CD4-positive, alpha-beta T cell treated with Interleukin-6 at 100 ng/mL for 8 hours (primary cell): ENCODE measurements at places on chromosomes 5 and 9.

DNA sequence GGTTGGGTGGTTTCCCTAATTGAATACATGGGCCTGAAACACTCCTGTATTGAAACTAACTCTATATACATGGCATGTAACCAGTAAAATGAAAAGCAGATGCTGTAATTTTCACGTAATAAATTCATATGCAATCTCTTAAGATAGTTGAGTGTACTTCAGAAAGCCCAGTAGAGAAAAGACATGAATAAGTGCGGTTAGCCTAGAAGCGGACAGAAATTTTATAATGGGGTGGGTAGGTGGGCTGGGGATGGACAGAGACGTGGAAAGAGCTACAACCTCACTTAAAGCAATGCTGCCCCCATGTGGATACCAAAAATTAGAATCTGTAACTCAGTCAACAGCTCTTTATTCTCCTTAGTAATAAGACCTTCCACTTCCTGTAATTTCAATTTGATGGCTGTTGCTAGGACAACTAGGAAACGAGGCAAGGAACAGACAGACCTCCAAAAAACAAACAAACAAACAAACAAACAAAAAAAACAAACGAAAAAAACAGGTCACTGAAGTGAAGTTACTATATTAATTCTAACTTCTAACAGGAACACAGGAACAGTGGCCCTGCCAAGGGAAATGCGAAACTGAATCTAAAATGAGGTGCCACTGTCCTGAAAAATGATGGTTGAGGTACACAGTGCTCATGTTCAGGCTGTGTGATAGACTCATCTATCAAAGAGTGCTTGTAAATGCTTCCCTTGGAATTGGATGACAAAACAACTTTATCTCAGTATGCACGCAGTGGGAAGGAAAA is 103.4 kb upstream of the GNA14 start:
- DNase-seq = peak; percentile 11

GRCh38 chr9:122954253-122954691 is 13.5 kb downstream of the RABGAP1 start:
- DNase-seq = no peak

DNA sequence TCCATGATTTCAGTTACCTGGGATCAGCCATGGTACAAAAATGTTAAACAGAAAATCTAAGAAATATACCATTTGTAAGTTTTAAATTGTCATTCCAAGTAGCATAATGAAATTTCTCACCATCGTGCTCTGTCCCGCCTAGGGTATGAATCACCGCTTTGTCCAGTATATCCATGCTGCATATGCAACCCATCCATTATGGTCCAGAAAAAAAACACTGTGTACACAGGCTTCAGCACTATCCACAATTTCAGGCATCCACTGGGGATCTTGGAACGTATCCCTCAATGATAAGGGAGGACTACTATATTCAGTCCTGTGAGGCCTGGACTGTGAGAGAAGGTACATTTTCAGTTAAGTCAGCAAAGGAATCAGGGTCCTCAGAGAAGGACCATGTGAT is 37.6 kb upstream of the HNRNPA0 start:
- no peak for DNase-seq

DNA sequence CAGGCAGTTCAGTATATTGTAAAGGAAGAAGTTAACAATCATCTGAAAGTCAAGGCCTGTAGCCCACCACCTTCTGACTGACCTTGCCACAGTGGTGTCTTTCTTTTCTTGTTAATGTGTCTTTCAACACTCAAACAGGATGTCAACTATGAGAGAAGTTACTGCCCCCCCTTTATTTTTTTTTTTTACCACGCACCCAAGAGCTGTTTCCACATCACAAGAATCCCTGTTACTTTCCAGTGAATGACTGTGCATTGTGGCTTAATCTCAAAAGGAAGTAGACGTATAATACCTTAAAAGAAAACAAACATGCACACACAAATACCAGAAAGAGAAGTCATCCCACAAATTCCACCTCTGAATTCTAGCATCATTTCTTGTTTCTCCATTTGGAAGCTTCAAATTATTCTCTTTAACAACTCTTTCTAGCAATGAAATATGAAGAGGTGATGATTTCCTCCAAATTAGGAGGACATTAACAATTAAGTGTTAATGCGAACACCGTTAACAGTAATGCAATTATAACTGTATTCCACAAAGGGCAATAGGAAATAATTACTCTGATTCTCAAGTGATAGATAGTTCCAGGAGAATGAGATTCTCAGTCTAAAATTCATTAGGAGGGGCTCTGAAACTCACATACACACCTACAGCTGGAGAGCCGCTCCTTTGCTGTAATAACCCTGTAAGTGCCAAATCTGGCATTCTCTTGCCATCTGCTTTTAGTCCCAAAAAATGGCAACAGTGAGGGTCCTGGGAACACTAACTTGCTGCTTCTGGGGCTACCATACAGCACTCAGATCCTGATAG is 201.0 kb downstream of the EFNA5 start:
- no peak for DNase-seq

- DNase-seq = no peak
Measured at GRCh38 chr9:134348404-134349155, 22.3 kb downstream of the RXRA start.

GRCh38 chr5:173383711-173384110 is 55.5 kb upstream of the STC2 start:
- DNase-seq = no peak

DNA sequence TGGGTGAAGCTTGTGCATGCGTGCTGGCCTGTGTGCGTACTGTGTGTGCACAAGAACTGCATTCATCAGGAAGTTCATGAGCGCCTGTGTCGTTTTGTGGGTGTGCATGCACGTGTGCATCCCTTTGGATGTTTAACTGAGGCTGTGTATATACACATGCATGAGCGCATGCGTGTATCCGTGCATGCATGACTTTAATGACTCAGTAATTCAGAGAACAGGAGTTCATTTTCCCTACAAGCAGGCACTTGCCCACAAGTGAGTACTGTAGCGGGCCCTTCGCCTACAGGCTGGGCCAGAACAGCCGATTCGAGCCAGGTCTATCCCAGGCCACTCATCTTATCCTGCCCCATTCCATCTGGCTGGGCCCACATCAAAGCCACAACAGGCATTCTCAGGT is 29.8 kb downstream of the CORO2A start:
- no peak for DNase-seq

DNA sequence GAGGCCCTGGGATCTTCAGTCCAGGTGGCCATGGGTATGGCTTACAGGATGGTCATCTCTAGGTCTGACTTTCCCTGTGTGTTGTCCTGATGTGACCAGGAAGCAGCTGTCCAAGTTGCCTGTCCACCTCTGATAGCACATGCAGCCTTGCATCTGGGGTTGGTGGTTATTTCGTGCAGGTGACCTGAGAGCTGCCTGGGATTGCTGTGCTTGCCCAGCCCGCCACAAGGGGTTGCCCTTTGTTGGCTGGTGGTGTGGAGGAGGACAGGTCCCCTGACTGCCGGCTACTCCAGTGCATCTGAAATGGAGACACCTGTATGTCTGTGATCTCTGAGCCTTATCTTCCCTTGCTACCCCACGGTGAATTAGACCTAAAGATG is 212.6 kb downstream of the ARHGAP26 start:
- no peak for DNase-seq

DNA sequence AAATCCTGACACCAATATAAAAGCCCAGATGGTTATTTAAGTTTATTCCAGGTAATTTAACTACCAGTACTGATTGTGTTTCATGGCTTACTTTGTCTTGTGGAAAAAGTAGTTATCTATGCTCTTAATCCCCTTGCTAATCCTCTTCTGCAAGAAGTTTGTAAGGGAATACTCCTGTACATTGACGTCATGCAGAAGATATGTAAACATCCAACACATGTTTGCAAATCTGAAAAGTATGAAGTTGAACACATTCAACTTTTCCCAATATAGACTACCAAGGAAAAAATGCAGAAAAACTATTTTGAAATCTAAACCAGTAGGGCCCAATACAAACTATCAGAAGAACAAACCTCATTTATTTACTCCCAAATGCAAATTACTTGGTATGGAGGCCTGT is 56.3 kb upstream of the ELL2 start:
- DNase-seq = no peak

GRCh38 chr9:126372716-126373115 is 46.1 kb downstream of the MVB12B start:
- DNase-seq = no peak

DNA sequence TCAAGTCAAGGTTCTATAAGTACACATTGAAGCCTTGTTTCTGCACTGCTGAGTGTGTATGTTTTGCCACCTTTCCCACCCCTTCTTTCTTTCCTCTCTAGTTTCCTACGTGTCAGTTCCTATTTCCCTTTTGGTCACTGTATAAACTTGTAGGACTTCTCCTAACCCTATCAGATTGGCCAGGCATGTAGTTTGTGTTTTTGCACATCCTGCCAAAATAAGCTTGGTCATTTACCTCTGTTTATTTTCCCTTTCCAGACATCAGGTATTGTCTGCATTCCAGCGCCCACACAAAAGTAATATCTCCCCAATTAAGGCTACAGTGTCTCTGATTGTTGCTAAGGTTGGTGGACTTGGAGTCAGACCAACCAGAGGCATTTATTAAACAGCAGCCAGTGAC is 252.9 kb upstream of the MPDZ start:
- no peak for DNase-seq
